ENCODE measurements at places on chromosomes 1 and 21.

DNA sequence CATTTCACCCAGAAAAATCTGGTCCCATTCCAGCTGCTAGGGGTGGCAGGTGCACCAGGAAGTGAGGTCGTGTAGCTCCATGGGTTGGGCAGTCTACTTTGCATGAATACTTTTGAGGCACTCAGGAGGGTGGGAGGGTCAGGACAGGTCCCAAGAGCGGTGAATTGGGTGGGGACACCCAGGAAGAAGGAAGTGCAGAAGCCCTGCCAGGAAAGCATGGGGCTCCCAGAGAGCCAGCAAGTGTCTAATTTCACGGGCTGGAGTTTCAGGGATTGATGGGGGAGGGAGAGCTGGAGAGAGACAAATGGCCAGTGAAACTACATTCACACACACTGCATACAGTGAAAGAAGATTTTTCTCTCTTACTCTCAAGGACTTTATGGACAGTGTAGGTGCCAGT, 137.8 kb downstream of the GALNT2 start:
- DNase-seq: no peak

DNA sequence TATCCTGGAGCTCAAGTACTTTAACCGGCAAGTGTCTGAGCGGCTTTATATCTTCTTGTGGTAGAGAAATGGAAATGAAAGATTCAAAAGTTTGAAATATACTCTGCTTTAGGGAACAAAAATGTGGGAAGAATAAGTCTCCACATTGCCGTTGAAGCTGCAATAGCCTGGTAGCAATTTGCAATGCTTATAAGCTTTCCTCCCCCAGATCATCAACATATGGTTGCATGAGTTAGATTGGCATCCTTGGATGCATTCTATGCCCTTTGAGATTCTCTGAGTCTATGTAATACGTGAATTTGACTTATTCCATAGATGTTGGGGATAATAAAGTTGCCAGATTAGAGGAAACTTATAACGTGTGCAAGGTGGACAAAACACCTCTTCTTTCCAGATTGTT, 86.1 kb upstream of the KCNK1 start:
- no peak for DNase-seq

DNA sequence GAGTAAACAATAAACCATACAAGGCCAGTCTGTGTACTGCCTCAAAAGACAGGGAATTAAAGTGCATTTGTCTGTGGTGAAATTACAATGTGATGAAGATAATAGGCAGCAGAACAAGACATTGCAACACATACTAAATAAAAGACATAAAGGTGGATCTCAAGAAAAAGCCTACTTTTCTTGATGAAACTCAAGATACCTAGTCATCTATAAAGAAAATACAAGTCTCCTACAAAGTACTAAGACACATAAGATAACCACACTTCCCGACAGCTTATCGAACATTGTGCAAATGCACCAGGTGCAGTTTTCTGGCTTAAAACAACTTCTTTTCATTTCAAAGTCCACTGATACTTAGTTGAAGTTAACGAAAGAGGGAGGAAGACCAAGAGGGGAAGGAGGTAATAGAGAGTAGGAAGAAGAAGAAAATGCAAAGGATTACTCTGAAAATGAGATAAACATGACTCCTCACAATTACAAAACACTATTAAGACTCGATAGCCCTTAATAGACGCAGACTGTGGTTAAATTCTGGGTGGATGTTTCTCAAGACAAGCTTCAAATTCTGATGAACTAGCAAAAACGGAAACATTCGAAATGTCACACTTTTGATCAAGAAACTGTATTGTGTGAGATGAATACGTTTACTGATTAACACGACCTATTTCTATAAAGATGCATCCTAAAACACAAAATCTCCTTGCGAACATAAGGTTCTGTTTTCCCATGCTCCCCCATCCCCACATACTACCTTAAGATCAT, 2.0 kb downstream of the HNRNPR start:
- no peak for DNase-seq

DNA sequence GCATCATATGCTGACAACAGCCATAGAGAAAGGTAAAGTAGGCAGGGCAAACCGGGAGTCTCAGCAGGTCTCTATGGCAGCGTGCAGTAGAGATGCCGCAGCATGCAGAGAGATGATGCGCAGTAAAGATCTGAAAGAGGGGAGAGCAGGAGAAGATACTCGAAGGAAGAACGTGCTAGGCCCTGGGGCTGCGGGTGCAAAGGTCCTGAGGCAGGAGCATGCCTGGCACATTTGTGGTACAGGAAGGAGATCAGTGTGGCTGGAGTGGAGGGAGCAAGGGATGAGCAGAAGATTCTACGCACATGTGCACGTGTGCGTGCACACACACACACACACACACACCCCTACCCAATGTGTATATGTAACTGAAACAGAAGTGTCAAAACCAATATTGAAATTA, 45.0 kb downstream of the ARHGEF10L start:
- DNase-seq: no peak

DNA sequence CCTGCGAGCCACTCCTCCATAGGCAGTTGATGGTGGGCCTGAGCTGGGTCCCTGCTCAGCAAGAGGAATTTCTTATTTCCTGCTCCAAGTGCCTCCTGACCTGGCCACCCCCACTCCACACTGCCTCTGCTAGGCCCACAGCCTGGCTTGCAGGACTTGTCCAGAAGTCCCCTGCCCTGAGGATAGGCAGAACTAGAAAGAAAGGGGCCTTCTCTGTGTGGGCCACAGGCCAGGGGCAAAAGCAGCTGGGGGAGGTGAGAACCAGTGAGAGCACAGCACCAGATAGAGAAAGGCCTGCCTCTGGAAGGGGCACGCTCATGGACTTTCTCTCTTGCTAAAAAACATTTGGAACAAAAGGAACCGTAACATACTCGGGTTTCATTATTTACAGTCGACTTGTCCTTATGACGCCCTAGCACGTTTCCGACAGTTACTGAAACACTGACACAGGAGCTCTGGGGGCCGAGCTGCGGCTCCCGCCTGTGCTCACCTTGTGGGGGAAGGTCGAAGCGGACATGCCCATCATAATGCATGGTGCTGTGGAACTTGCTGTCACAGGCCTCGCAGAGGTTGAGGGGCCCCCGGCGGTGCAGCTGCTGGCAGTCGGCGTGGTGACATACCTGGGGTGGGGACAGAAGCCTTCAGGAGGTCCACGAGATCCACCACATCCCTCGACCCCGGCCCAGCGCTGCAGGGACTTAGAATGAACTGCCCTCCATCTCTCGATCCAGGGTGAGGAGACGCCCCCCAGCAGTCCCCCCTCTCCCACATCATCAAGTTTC, 11.3 kb upstream of the TNFRSF25 start:
- DNase-seq: no peak
